Stimulated activated CD4-positive, alpha-beta T cell treated with anti-CD3 and anti-CD28 coated beads, Interleukin-12 subunit alpha, Interleukin-12 subunit beta, amount 100 ng/mL, for 24 hours (primary cell): ENCODE measurements at places on chromosomes 1 and 21.

GRCh38 chr21:14321042-14321441, 61.9 kb downstream of the HSPA13 start:
- DNase-seq, result no peak

DNA sequence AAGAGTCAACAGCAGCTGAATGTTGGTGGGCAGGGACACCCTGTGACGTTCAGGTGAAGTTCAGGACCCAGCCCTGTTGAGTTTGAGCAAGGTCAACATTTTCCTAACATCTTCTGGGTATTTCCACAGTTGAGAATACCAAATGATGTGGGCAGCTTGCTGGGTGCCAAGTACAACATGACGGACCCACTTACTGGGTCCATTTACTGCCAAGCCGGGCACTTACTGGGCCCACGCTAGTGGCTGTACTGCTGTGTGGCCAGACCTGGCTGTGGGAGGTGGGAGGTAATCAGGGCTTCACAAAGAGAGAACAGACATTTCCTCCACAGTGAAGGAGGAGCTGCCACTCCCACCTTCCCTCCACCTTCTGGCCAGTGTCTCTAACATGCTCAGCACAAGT, 99.2 kb downstream of the PSMG1 start:
- no peak for DNase-seq

GRCh38 chr1:3718764-3719163, 33.5 kb upstream of the CCDC27 start:
- DNase-seq, result no peak

GRCh38 chr1:110248746-110249145, 38.6 kb downstream of the KCNC4 start:
- no peak for DNase-seq
